IMR-90 (cell line): ENCODE measurements at places on chromosomes 3 and 15.

GRCh38 chr15:61337541-61337940, 108.4 kb upstream of the RORA start:
- no peaks in the 10 kb centered on the region for H3K27me3 ChIP-seq
- no peak overlapping the region for H3K4me3 ChIP-seq
- no peaks in the 10 kb centered on the region for H3K4me1 ChIP-seq
- no peak overlapping the region for H3K27ac ChIP-seq
- H3K36me3 ChIP-seq: no peaks in the 10 kb centered on the region

DNA sequence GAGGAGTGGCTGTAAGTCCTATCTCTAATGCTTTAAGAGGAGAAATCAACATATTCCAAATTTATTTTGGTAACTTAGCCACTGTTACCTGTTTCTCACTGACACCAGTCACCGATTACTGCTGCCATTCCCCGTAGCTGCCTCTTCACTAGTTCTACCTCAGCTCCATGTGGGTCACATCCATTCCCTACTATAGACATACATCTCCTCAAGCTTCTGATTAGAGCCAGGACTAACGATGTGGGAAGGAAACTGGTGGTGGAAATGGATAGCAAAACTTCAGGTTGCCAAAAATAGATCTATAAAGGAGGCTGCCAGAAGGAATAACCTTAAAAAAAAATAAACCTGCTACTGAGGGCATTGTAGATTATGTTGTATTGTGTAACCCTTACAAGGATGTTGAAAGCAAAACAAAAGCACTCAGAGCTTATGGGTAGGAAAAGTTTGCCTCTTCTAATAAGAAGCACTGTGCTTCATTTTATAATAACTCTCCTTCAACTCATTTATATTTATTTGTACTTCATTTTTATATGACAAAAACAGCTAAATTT, 56.0 kb downstream of the KAT2B start:
- H3K4me3 ChIP-seq: no peak overlapping the region
- peak; percentile 20 for DNase-seq

GRCh38 chr15:73127302-73127936, 75.2 kb downstream of the NEO1 start:
- no peaks in the 10 kb centered on the region for H3K27me3 ChIP-seq
- no peak overlapping the region for H3K27ac ChIP-seq
- no peaks in the 10 kb centered on the region for H3K4me1 ChIP-seq
- H3K4me3 ChIP-seq: no peak overlapping the region

GRCh38 chr3:150254309-150254708, 153.8 kb upstream of the TSC22D2 start:
- no peak for DNase-seq
- H3K27me3 ChIP-seq: no peaks in the 10 kb centered on the region
- H3K4me1 ChIP-seq: peaks cover 22% of the 10 kb centered on the region
- no peak overlapping the region for H3K27ac ChIP-seq
- no peak overlapping the region for H3K4me3 ChIP-seq

GRCh38 chr15:88394553-88395145, 72.5 kb downstream of the MRPL46 start:
- H3K4me1 ChIP-seq: no peaks in the 10 kb centered on the region
- no peak overlapping the region for H3K4me3 ChIP-seq
- DNase-seq: no peak
- no peak overlapping the region for H3K27ac ChIP-seq
- H3K27me3 ChIP-seq: no peaks in the 10 kb centered on the region

DNA sequence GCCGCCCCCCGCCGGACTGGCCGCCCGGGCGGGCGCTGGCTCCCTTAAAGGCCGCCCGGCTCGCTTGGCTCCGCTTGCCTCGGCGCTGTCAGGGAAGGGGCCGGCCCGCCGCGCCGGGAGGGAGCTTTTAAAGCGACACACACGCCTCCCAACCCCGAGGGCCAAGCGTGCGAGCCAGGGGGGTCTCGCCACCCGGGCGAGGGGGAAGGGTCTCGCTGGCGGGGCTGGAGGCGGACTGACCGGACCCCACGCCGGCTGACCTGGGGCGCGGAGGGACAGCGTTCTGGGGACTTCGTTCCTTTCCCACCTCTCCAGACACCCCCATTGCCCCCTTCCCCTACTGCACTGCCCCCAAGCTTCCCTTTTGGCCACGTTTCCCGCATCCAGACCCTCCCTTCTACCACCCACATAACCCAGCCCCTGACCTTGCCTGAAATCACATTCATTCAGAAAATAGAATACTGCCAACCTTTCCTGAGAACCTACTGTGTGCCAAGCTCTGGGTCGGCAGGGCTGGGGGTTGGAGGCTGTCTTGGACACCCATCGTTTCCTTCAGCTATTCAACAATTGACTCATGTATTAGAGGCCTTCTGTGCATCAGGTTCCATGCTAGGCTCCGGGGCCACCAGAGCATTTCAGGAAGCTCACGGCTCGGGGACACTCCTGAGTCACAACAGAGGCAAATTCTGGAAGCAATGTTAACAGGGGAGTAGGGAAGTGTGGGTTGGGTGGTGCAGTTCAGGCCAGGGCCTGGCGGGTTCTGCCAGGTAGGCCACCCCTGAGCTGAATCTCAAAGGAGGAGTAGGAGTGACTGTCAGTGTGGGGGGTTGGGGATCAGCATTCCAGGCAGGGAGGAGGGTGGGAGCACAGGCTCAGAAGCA, at the start of gene INSYN1:
INSYN1 (minus strand) TSS at position 102 of the 881 bp plus-strand sequence. CDS start 2,221 bp downstream, outside the sequence.
- DNase-seq: no peak
- no peak within 1 kb of the TSS for H3K27ac ChIP-seq

- H3K4me1 ChIP-seq: no peaks in the 10 kb centered on the region
- no peak overlapping the region for H3K4me3 ChIP-seq
- DNase-seq: no peak
- no peaks in the 10 kb centered on the region for H3K36me3 ChIP-seq
These were observed 130.6 kb upstream of the STT3B start for GRCh38 chr3:31402117-31402516.

GRCh38 chr3:11549580-11550140, 94.1 kb downstream of the VGLL4 start:
- 0 out of 2 replicates have a peak overlapping the region, but pooled peaks have one; percentile 3 for H3K27ac ChIP-seq
- H3K36me3 ChIP-seq: peaks cover 7% of the 10 kb centered on the region; the same call in 1 of the 2 replicates
- H3K4me1 ChIP-seq: peaks cover 17% of the 10 kb centered on the region
- no peak for DNase-seq
- no peaks in the 10 kb centered on the region for H3K27me3 ChIP-seq

- H3K36me3 ChIP-seq: no peaks in the 10 kb centered on the region
- H3K27me3 ChIP-seq: no peaks in the 10 kb centered on the region
- no peaks in the 10 kb centered on the region for H3K4me1 ChIP-seq
These were observed 10.0 kb downstream of the HMG20A start for GRCh38 chr15:77430652-77431051.

GRCh38 chr3:184379358-184380184, at the start of gene CHRD:
Gene CHRD (plus strand): TSS chr3:184380054. CDS start chr3:184380319, 265 bp downstream.
- H3K4me1 ChIP-seq: peaks cover 2% of the 10 kb centered on the region; the same call in 1 of the 2 replicates
- peak within 1 kb of the TSS; percentile 39; the same call in 1 of the 2 replicates for H3K4me3 ChIP-seq
- no peak within 1 kb of the TSS for H3K27ac ChIP-seq
- H3K36me3 ChIP-seq: no peaks in the 10 kb centered on the region
- no peak for DNase-seq

GRCh38 chr3:127358641-127359040, 70.8 kb upstream of the PRR20G start:
- no peaks in the 10 kb centered on the region; the same call in 1 of the 2 replicates for H3K27me3 ChIP-seq
- no peak overlapping the region for H3K27ac ChIP-seq
- no peaks in the 10 kb centered on the region for H3K4me1 ChIP-seq
- H3K4me3 ChIP-seq: no peak overlapping the region
- H3K36me3 ChIP-seq: no peaks in the 10 kb centered on the region

GRCh38 chr3:129603991-129604749, 2.3 kb downstream of the PLXND1 start:
- peak overlapping the region; percentile 95 for H3K4me3 ChIP-seq
- peaks cover 33% of the 10 kb centered on the region for H3K4me1 ChIP-seq
- no peaks in the 10 kb centered on the region for H3K27me3 ChIP-seq
- peak overlapping the region; percentile 38 for H3K27ac ChIP-seq
- DNase-seq: no peak

- no peak overlapping the region for H3K4me3 ChIP-seq
- no peaks in the 10 kb centered on the region for H3K36me3 ChIP-seq
- DNase-seq: peak; percentile 72
- H3K27ac ChIP-seq: no peak overlapping the region
- no peaks in the 10 kb centered on the region for H3K27me3 ChIP-seq
- no peaks in the 10 kb centered on the region; the same call in 1 of the 2 replicates for H3K4me1 ChIP-seq
These were observed 245.9 kb downstream of the NAALADL2 start for GRCh38 chr3:175105066-175105465.

DNA sequence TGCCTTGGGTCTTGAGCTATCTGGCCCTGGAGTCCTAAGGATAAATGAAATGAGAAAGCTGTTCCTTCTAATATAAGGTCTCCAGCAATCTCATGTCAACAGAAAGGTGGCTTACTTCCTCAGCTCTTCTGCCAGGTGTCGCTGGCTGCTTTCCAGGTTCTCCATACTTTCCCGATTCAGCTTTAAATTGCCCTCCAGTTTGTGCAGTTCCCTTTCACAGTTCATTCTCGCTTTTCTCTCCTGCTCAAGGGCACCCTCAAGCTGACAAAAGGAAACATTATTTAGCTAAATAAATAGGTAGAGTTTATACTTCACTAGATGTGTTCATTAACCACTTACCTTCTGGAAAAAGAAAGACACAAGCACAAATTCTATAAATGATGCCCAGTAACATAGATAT, 73.0 kb downstream of the MYH15 start:
- DNase-seq: no peak
- no peaks in the 10 kb centered on the region for H3K36me3 ChIP-seq
- H3K27ac ChIP-seq: no peak overlapping the region
- H3K4me1 ChIP-seq: peaks cover 4% of the 10 kb centered on the region
- no peak overlapping the region for H3K4me3 ChIP-seq

- H3K27ac ChIP-seq: peak overlapping the region; percentile 92
- no peak overlapping the region for H3K4me3 ChIP-seq
- peaks cover 42% of the 10 kb centered on the region for H3K4me1 ChIP-seq
- H3K27me3 ChIP-seq: no peaks in the 10 kb centered on the region
- no peaks in the 10 kb centered on the region for H3K36me3 ChIP-seq
These were observed 386.6 kb upstream of the THBS1 start for GRCh38 chr15:39194106-39194830.

DNA sequence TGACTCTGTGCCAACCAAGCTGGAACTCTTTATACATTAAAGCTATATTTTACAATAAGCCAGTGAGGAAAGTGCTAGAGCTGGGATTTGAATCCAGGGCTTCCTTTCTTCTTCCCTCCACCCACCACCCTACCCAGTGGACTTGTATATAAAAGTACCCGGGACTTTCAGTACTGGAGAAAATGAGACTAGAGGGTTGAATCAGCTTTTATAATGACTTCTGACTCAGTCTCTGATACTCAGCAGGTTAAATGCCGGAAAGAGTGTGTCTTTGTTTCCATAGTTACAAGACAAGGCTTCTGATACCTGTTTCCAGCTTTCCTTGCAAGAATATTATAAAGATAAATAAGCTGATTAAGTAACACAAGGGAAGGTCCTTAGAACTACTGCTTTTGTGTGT, 80.9 kb downstream of the FRMD4B start:
- no peaks in the 10 kb centered on the region for H3K36me3 ChIP-seq
- H3K27ac ChIP-seq: no peak overlapping the region
- H3K4me3 ChIP-seq: no peak overlapping the region
- DNase-seq: no peak
- no peaks in the 10 kb centered on the region for H3K4me1 ChIP-seq

DNA sequence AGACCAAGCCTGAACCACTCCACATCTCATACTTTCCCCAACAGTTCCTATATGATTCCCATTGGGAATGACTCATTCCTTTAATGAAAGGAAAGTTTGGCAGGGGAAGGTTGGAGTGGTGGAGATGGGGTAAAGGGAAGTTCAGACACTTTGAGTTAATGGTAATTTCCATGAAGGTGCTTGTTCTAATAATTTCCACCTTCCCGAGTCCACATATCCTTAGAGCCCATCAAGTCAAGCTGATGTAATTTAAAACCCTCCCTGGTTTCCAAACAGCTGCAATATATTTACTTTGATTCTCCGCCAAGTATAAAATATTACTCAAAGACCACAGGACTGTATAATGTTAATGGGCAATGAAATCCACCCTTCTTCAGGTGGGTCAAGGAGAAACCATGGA, 95.0 kb upstream of the GALNT15 start:
- H3K4me1 ChIP-seq: peaks cover 7% of the 10 kb centered on the region; the same call in 1 of the 2 replicates
- H3K36me3 ChIP-seq: no peaks in the 10 kb centered on the region
- no peaks in the 10 kb centered on the region for H3K27me3 ChIP-seq
- H3K27ac ChIP-seq: no peak overlapping the region
- no peak overlapping the region for H3K4me3 ChIP-seq

DNA sequence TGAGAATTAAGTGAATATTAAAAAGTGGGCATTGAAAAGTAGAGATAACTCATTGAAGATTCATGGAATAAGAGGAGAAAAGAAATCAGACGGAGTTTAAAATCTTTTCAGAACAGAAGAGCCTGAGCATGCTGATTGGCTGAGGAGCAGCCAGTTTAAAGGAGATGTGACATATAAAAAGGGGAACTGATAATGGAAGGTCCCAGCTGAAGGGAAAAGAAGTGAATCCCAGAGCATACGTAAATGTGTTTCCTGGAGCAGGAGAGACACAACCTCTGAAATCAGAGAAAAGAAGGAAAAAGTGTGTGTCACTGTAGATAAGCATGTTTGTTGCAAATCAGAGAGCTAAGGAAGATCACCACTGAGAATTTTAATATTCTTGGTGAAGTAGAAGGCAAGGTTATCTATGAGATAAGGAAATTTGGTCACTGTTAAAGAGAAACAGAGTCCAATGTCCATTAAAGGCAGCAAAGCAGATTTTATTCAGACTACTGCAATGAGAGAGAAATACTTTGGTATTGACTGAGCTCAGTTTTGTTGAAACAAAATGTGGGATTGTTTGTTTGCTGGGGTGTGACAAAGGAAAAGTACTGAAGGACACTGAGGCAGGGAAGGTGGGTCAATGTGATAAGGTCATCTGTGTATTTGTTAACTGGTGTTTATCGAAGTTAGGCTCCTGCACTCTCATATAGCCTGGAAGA, 84.6 kb upstream of the WDR72 start:
- no peak overlapping the region for H3K4me3 ChIP-seq
- no peak overlapping the region for H3K27ac ChIP-seq
- DNase-seq: no peak
- H3K36me3 ChIP-seq: no peaks in the 10 kb centered on the region
- no peaks in the 10 kb centered on the region for H3K27me3 ChIP-seq

DNA sequence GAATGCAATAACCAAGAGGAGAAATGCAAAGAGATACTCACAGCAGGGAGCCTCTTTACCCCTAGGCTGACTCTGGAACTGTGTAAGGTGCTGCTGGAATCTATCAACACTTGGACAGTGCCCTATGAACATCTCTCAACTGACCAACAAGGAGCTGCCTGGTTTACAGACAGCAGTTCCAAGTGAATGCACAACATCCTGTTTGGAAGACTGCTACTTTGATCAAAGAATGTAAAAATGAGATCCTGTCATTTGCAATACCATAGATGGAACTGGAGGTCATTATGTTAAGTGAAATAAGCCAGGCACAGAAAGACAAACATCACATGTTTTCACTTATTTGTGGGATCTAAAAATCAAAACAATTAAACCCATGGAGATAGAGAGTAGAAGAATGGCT, 136.3 kb downstream of the IMPG2 start:
- no peaks in the 10 kb centered on the region for H3K27me3 ChIP-seq
- no peak for DNase-seq
- no peak overlapping the region for H3K27ac ChIP-seq
- no peak overlapping the region for H3K4me3 ChIP-seq
- peaks cover 2% of the 10 kb centered on the region; the same call in 1 of the 2 replicates for H3K4me1 ChIP-seq
